Dorsolateral prefrontal cortex (tissue), 122 donors: ENCODE measurements at places on chromosomes 1 and 21.

DNA sequence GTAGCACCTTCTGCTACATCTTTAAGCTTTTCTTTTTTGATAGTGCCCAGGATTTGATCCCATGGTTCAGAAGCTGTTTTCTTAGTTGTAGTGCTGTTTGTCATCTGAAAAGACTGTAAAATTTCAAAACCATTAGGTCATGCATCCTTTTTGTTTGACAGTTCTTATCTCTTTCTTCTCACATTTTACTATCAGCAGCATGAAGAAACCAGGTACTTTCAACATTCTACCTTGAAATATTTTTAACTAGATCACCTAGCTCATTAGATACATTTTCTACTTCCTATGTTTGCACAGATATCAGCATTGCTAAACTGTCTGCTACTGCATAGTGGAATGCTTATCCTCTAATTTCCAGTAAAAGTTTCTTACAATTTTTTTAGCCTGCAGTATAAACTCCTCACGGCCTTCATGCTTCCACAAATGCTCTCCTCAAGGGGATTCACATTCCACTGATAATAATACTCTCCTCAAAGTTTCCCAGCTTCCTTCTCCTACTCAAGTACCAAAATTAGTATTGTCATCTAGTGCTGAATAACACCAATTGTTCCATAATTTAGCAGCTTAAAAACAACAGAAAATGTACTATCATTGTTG, 243.9 kb upstream of the ZRANB2 start:
- DNase-seq = no peak

- DNase-seq = no peak
Observed at GRCh38 chr1:33460144-33460543, 12.3 kb upstream of the ZSCAN20 start.

DNA sequence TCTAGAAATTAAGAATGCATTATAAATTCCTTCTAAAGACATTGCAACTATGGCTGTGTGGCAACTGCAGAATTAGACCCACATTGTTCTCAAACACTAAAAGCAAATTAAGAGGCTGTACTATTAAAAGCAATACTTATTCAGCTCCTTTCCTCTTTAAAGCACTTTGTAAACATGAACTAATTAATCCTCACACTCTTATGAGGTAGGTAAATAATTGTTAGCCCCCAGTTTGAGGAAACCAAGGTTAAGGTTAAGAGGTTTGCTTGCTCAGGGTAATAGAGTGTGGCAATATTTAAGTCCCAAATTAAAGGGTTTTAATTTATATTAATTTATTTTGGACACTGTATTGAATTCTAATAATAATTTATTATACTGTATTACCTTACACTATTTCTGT, 553.8 kb downstream of the LRRIQ3 start:
- DNase-seq = no peak

DNA sequence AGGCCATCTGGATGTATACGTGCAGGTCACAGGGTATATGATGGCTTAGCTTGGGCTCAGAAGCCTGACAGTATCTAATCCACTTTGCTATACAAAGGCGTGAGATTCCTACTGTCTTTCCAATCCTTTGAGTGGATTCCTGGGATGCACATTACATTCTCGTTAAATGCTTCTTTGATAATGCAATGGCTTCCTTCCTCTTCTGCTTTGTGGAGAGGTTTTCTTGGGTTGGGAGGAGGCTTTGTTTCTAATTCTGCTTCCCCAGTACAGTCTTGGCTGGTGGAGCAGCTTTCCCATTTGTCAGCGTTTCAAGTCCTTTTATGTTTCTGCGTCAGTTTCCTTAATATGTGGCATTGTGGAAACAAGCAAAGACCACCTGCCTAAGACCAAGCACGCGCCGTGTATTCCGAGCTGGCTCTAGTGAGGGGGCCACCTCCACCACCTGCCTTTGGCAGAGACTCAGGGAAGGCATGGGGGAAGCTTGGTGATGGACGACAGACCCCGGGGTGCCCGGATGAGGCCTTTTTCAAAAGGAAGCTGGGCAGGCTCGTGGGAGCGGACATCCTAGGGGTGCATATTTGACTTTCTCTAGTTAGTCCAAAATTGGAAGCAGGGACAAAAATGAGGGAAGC, 72.7 kb downstream of the WDR4 start:
- no peak for DNase-seq

GRCh38 chr1:90963651-90964050, 58.2 kb downstream of the ZNF644 start:
- DNase-seq = no peak

DNA sequence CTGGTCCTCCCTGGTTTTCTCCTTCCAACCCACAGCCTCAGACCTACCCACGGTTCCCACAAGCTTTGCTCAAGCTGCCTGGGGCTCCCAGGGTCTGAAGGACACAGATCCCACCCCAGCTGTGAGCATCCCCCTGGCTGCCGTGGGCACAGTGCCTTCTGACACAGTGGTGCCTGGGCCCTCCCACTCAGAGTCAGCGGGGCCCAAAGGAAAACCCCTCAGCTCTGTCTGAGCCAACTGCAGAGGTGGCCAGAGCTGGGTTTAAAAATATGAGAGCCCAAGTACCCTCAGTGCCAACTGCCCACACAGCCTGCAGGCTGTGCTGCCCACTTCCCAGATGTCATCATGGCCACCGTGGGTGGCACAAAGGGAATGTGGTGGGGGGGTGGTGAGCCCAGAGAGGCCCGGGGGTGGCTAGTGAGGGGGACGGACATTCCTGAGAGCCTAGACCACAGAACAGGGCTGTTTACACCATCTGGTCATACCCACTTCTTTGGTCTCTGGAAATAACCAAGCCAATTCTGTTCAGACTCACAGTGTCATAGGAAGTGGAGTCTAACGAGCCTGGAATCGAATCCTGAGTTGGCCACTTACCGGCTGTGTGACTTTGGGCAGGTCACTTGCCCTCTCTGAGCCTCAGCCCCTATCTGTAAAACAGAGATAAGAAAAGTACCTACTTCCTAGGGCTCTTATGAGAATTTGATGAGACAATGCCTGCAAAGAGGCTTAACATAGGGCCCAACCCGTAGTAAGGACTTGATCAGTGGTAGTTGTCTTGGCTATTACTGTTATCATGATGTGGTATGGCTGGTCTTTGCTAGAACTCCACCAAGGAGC, 85.5 kb downstream of the CAMK2N1 start:
- no peak for DNase-seq

- no peak for DNase-seq
Observed at GRCh38 chr1:181405584-181405983, 77.7 kb upstream of the CACNA1E start.

GRCh38 chr1:14606632-14607031, 8.1 kb downstream of the KAZN start:
- no peak for DNase-seq

- DNase-seq = no peak
Observed at GRCh38 chr21:46066591-46067331, 31.2 kb upstream of the COL6A2 start.

- DNase-seq = no peak
Observed at GRCh38 chr21:16454399-16454798, 724.6 kb downstream of the USP25 start.

- no peak for DNase-seq
Observed at GRCh38 chr1:76418531-76418930, 344.0 kb downstream of the ST6GALNAC3 start.

- DNase-seq = no peak
Observed at GRCh38 chr1:3127738-3128137, 58.7 kb downstream of the PRDM16 start.

DNA sequence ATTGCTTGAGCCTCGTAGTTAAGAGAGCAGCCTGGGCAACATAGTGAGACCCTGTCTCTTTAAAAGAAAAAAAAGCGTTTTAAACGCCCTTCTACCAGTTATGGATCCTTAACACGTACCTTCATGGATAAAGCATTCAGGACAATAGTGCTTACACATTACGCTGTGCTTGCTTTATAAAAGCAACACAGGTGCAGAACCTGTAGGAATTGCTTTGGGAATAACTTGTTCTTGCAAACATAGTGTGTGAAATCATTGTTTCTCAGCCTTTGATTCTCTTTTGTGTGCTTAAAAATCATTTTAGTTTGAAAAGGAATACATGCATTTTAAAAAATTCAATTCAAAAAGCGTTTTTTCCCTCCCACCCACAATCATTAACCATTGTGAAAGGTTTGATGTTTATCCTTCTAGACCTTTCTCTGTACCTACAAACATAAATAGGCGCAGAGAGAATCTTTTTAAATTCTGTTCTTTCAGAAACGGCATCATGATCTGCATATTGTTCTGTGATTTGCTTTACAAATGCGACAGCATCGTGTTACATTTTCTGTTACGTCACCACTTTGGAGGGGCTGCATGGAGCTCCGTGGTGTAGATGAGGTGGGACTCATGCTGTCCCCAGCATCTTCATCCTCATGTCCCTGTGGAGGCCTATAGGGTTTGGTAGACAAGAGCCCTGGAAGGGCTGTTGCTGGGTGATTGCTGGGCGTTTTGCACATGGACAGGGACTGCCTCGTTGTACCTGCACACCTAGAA, 54.6 kb downstream of the SPSB1 start:
- DNase-seq = no peak

GRCh38 chr1:90325168-90325567, 330.3 kb downstream of the ZNF326 start:
- DNase-seq = no peak

DNA sequence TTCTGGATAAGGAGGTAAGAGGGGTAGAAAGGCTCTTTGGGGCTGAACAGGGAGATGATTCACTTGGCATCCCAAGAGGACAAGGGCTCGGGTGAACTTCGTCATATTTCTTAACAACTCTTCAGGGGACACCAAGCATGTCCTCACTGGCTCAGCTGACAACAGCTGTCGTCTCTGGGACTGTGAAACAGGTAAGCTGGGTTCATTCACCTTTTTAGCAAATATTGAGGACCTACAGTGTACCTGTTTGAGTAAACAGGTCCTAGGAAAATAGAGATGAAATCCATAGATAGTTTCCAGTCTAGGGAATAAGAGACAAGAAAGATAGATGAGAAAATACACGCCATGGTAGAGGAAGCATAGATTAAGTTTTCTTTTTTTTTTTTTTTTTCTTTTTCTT, 2.1 kb downstream of the EIF3I start:
- no peak for DNase-seq

DNA sequence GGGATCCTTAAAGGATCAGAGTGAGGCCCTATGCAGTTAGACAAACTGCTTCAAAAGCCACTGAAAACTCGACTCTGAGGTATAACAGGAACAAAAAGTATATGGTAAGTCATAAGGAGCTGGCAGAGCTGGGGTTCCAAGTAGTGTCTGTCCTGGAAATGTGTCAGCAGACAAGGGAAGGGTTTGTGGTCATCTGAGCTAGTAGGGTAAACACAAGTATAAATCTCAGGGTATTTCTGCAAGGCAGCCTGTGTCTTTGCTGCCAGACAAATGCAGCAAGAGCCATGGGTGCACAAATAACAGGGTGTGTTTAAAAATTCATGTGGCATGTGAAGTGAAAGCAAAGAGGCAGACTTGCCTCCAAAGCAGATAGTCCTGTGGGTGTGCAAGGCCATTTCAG, 759.0 kb upstream of the ADAMTS5 start:
- DNase-seq = no peak

DNA sequence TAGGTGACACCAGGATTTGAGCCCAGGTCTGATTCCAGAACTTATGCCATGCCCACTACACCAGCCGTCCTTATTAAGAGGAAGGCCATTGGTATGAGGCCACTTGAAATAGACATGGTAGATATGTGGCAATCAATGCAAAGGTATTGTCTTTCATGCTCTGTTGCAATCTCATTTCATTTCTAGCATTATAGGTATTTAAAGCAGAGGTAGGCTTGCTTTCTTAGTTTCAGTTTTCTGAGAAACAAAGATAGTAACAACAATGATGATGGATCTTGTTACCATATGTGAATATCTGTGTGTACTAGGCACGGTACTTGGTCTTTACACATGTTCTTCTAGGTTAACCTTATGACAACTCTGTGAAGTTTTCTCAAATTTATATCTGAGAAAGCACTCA, 113.1 kb downstream of the FGGY start:
- DNase-seq = no peak

- no peak for DNase-seq
Observed at GRCh38 chr1:54651608-54652007, 10.0 kb downstream of the MROH7 start.

DNA sequence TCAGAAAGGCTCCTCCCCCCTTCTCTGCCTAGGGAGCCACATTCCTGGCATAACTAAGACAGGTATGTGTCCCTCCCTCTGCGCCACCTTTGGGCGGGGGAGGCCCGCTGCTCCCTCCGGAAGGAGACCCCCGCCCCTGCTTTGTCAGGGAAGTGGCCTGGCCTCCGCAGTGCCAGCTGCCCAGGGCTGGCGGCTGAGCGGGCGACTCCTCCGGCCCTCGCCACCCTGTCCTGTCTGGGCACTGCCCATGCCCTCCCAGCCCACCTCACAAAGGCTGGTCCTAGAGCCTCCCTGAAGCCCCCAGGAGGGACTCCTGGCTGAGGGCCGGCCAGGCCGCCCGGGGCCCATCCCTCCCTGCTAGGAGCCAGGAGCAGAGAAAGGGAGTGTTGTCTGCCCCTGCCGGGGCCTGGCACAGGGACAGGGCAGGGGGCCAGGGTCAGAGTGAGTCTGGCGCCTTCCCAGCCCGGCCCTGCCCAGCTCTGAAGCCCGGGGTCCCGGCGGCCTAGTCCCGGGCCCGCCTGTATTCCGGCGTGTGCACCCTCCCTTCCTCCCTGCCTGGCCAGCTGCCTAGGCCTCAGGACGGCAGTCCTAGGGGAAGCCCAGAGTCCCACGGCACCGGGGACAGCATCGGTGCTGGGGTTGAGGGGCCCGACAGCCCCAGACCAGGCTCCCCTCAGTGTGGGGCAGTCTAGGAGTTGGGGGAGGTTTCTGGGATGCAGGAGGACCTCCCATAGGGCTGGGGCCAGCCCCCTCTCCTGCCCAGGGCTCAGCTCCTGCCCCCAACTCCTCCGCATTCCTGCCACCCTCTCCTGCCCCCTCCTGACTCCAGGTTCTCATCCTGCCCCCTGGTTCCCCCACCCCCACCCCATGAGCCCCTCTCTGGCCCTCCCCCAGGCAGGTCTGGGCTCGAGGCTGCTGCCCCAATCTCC, 5.1 kb downstream of the AGRN start:
- no peak for DNase-seq

- DNase-seq = no peak
Observed at GRCh38 chr1:24379733-24380315, 33.8 kb downstream of the STPG1 start.

- no peak for DNase-seq
Observed at GRCh38 chr1:57489358-57490036, 65.6 kb upstream of the DAB1 start.

- DNase-seq = no peak
Observed at GRCh38 chr1:53518775-53519174, 59.6 kb downstream of the DMRTB1 start.

DNA sequence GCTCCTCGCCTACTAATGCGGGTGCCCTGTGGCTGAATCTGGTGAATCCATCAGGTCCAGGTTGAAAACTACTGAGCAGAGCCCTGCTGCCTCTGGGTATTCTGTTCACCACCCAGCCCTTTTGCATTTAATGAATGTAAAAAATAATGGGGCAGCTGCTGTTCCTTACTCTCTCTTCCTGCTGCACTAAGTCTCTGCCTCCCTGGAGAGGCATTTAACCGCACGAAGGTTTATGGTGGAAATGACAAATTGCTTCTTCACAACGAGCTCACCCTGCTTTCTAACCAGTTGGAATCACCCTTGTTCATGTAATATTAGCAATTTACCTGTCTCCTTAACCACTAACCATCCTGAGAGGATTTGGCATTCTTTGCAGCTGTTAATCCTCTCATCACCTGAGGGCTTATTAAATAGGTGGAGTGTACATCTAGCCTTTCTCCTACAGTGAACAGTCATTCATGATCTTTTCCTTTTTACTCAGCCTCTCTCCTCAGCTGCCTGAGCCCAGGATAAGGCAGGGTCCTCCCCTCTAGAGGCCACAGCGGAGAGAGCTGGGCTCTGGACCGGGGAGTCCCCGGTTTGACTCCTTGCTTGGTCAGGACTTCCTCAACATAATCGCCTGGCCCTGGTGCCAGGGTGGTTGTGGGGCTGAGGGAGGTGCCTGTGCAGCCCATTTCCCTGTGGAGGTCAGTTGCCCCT, 97.6 kb downstream of the NOS1AP start:
- DNase-seq = no peak
